Esophagus muscularis mucosa (tissue), 4 donors: ENCODE measurements at places on chromosomes 12 and 14. TPM values are rescaled to one million over a fixed set of nuclear protein-coding genes. Genes with fewer than 3 reads are reported as not detected.

Gene RNF34
- total RNA-seq = 69.9 TPM

Gene FSCB
- total RNA-seq = not detected

Gene KCNK13
- total RNA-seq = 0.33 TPM

Gene NID2
- 74.5 TPM for total RNA-seq

Gene CLEC2B
- total RNA-seq = 3.3 TPM

Gene RITA1
- total RNA-seq = 17.8 TPM

Gene CDCA3
- total RNA-seq = 1.2 TPM

Gene ABCC9
- total RNA-seq = 45.5 TPM

Gene CCDC38
- total RNA-seq = not detected

Gene LGR5
- under 0.01 TPM for total RNA-seq

Gene AJUBA
- total RNA-seq = 7.0 TPM

Gene PIK3C2G
- total RNA-seq = 0.06 TPM

Gene C3AR1
- total RNA-seq = 4.9 TPM

Gene RNASE3
- total RNA-seq = 0.52 TPM

Gene GARIN6
- total RNA-seq = not detected

Gene GPRC5A
- 30.0 TPM for total RNA-seq

Gene EGLN3
- 24.0 TPM for total RNA-seq

Gene DAO
- total RNA-seq = not detected

Gene RERGL
- 5.0 TPM for total RNA-seq

Gene LHX5
- total RNA-seq = not detected

Gene CLEC4D
- total RNA-seq = 1.7 TPM

Gene SGPP1
- total RNA-seq = 19.9 TPM

Gene HIP1R
- 33.7 TPM for total RNA-seq

Gene MDM1
- 11.3 TPM for total RNA-seq

Gene CATSPERB
- 0.83 TPM for total RNA-seq

Gene CFAP251
- total RNA-seq = 0.83 TPM

Gene DNAJC22
- total RNA-seq = not detected

Gene GOLGA3
- total RNA-seq = 123 TPM

Gene DENR
- total RNA-seq = 22.4 TPM

Gene SERPINA10
- total RNA-seq = not detected

Gene POP5
- total RNA-seq = 36.1 TPM

Gene TOMM20L
- total RNA-seq = not detected

Gene CLEC4E
- total RNA-seq = not detected

Gene SMCO2
- total RNA-seq = not detected

Gene GATC
- total RNA-seq = 24.0 TPM

Gene LRRC10
- total RNA-seq = not detected

Gene IAPP
- total RNA-seq = not detected

Gene BRI3BP
- total RNA-seq = 3.3 TPM

Gene STXBP6
- 60.4 TPM for total RNA-seq

Gene PLD4
- 0.50 TPM for total RNA-seq

Gene OR6C65
- not detected for total RNA-seq

Gene LMNTD1
- total RNA-seq = 1.8 TPM

Gene GLIPR1L1
- not detected for total RNA-seq

Gene MYL2
- not detected for total RNA-seq
